Vagina (tissue), 2 donors: ENCODE measurements at places on chromosomes 6 and 20.

DNA sequence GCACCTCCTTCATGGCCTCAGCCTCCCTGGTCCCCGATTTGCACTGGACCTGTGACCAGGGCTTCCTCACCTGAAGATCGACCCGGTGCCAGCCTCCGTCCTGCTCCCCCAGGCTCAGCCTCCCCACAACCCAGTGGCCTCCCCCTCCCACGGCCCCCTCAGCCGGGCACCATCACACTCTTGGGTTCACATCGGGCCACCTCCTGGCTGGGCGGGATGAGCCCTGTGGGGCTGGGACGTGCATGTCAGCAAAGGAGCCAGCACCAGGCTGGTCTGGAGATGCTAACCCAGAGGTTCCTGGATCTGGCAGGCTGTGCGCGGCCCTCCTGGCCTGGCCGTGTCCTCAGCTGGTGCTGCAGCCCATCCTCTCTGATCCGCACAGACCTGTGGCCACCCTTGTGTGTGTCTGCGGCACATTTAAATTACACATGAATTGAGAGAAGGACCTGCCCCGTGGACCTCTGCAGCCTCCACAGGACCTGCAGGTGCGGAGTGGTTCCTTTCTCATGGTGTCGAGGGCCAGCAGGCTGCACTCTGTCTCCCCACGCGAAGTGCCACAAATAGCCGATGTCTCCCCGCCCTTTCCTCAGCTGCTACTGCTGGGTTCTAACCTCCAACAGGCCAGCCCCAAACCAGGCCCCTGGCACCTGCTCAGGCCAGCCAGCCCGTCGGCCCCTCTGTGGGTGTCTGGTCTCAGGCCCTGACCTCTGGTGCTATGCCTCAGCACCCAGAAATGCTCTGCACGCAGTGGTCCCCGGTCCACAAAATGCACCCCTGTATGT, 237.5 kb downstream of the ERMARD start:
- H3K36me3 ChIP-seq: no peaks in the 10 kb centered on the region
- H3K27ac ChIP-seq: no peak overlapping the region
- no peak for DNase-seq
- no peaks in the 10 kb centered on the region for H3K4me1 ChIP-seq
- no peak overlapping the region for H3K4me3 ChIP-seq
- H3K27me3 ChIP-seq: no peaks in the 10 kb centered on the region

DNA sequence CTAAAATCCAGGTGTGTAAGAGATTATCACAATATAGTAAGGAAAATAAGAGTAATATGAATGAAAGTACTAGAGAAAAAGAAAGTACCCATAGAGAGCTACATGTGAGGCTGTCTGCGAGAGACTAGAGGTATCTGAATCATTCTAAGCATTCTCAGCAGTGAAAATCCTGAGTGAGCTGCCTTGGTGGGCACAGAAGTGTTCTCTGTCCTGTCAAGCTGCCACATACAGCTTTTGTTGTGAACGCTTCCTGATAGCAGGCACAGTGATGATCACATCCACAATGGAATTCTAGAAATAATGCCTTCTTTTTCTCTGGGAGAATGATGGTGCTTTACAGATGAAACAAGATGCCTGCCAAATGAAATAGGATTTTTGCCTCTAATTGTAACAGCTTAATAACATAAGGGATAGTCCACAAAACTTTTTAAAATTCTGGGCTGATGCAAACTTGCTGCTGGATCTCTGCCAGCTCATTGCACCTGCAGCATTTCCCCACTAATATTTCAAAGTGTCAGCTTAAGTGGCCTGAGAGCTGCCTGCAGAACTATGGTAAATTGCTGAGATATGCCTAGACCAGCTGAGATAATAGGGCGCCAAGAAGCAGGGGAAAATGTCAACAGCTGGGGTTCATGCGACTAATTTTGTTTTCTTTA, 620.5 kb downstream of the DOK5 start:
- H3K27ac ChIP-seq: no peak overlapping the region
- no peaks in the 10 kb centered on the region for H3K36me3 ChIP-seq
- no peaks in the 10 kb centered on the region for H3K4me1 ChIP-seq
- DNase-seq: no peak
- no peaks in the 10 kb centered on the region for H3K27me3 ChIP-seq

DNA sequence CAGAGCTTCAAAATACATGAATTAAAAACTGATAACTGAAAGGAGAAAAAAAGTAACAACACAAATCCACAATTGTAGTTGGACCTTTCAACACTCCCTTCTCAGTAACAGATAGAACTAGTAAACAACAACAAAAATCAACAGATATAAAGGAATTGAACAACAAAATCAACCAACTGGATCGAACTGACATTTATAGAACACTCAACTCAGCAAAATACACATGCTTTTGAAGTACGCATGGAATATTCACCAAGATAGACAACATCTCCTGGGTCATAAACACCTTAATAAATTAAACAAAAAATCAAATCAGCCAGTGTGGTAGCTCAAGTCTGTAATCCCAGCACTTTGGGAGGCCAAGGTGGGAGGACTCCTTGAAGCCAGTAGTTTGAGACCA, 63.3 kb downstream of the ILRUN start:
- no peaks in the 10 kb centered on the region for H3K36me3 ChIP-seq
- no peak overlapping the region for H3K27ac ChIP-seq
- no peak overlapping the region for H3K4me3 ChIP-seq
- peaks cover 7% of the 10 kb centered on the region for H3K4me1 ChIP-seq
- DNase-seq: no peak

GRCh38 chr20:20084296-20084752, 32.0 kb downstream of the CFAP61 start:
- no peaks in the 10 kb centered on the region for H3K27me3 ChIP-seq
- no peak overlapping the region for H3K27ac ChIP-seq
- no peak overlapping the region for H3K4me3 ChIP-seq

GRCh38 chr6:116290799-116291198, 11.1 kb upstream of the TSPYL1 start:
- no peak for DNase-seq
- no peaks in the 10 kb centered on the region for H3K4me1 ChIP-seq
- no peak overlapping the region for H3K4me3 ChIP-seq
- H3K36me3 ChIP-seq: no peaks in the 10 kb centered on the region
